ENCODE measurements at places on chromosomes 11 and 22.

GRCh38 chr22:47230251-47230650 is 467.8 kb downstream of the TBC1D22A start:
- DNase-seq = no peak

- DNase-seq = no peak
These were observed 47.5 kb downstream of the HORMAD2 start for GRCh38 chr22:30127749-30128166.

- DNase-seq = peak; percentile 76
These were observed 23.5 kb downstream of the TP53I11 start for GRCh38 chr11:44927174-44927661.

DNA sequence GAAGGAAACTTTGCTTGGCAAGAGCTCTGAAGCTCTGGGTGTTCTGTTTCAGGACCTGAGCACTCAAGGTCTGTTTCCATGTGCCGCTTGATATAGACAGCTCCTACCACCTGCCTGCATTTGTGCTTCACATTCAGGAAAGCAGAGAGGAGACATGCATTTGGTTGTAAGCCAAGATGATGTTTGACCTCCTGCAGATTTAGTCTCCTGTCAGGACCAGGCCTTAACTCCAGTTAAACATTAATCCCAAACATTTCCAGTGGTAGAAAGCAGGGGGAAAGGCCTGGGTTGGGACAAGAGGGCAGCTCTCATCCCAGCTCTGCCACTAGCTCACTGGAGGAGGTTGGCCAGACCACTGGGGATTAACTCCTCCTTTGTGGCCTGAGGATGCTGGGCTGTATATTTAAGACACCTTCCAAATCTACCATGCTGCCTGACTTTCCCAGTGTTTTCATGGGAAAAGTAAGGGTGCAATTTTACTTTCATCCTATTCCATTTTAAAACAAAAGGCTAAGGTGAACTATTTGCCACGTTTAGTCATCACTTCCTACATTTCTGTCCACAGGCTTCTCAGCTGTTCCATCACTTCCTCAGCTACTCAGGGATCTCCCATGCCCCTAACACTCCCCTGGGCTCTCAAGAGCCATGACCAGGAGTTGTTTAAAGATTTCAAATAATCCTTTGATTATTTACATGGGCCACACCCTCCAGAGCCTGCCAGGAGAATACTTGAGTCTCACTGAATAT is 80.9 kb downstream of the INSC start:
- no peak for DNase-seq

DNA sequence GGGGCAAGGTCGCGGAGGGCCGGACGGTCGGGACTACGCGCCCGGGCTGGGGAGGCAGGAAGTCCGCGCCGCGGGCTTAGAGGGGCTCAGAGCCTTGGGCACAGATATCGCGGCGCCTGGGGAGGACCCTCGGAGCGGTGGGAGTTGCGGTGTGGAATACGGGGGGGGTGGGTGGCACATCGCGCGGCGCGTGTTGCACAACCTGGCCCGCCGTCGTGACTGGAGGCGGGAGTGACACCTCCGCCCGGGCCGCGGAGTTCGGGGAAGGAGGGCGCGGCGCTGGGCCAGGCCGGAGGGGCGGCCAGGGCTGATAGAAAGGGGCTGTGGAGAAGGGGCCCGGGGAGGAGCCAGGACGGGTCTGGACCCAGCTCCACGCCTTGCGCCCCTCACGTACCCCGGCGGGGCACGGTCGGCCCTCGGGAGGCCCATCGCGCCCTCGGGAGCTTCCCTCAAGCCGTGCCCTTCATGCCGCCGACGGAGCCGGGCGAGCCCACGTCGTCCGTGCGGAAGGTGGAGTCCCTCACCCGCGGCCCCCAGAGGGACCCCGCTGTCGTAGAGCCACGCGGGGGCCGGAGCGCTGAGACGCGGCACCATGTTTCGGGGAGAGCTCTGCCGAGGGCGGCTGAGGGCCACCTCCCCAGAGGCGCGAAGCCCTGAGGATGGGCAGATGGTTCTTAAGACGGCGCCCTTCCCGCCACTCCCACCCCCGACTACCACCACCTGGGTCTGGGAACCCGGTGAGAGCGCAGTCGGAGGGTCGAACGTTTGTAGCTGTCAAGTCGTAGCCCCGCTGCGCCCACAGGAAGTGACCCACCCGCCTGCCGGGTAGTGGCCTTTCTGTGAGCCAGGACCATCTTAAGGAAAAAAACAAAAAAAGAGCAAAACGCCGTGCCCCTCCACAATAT is 729 bp downstream of the IL17RA start:
- DNase-seq = no peak

Data from testis (tissue), 5 donors.